GM12865 (cell line): ENCODE measurements at places on chromosomes 7 and 10.

- DNase-seq = no peak
Observed at GRCh38 chr7:34567906-34568305, 90.1 kb upstream of the NPSR1 start.

DNA sequence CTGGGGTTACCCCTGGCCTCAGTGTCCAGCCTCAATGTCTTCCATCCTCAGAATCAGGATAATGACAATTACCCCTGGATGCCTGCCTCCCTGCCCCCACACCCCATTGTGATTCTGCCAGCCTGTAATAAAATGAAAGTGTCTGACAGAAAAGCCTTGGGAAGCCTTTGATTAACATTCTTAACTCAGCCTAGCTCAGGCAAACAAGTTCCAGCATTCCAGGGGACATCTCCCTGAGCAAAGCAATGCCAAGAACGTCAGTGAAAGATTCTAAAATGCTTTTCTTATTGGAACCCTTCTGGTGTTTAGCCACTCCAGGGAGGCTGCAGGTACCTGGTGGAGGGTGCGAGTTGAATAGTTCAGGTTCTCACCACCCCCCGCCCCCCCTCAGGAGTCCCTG lies 18.7 kb downstream of the AFAP1L2 start:
- no peak for DNase-seq

- DNase-seq = no peak
Observed at GRCh38 chr10:111146025-111146640, 69.3 kb downstream of the ADRA2A start.

DNA sequence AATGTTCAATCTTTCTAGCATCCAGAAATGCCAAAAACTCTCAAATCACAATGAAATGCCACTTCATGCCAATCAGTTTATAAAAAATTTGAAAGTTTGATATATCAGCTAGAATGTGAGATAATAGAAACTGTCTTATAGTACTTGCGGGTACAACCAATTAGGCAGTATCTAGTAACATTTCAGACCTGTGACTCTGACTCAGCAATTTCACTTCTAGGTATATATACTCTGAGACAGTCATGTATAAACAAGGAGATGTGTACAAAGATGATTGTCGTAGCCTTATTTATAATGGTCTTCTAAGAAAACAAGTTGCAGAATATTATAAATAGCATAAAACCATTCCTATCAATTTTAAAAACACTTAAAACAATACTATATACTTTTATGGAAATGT lies 252.3 kb upstream of the PODXL start:
- DNase-seq = no peak

GRCh38 chr10:37856881-37857286 lies 526 bp downstream of the ZNF248 start:
- peak; percentile 50 for DNase-seq
